ENCODE measurements at places on chromosomes 1 and 21.

GRCh38 chr1:17434016-17434415, 5.5 kb downstream of the RCC2 start:
- no peak for DNase-seq

GRCh38 chr21:31987696-31988095, 114.9 kb downstream of the HUNK start:
- DNase-seq: no peak

DNA sequence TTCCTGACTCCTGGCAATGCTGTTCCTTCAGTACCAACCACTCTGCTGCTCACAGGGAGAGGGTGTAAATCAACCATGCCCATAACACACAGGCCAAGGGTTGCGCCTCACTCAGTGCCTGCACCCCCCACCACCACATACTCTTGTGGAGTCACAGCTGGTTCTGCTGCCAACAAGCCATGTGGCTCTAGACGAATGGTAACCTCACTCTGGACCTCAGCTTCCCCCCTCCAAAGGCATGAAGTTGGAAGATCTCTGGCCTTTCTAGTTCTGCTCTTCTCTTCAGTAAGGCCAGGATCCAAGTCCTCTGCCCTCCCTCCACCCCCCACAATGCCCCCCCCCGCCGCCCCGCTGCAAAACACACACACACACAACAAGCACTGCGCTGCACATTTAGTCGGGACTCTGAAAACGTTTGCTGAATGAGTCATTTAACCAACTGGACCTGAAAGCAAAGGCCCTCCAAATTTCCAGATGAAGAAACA, 1.7 kb upstream of the GLIS1 start:
- no peak for DNase-seq

- peak; percentile 65 for DNase-seq
Measured at GRCh38 chr1:50704126-50704525, 255.9 kb downstream of the FAF1 start.

DNA sequence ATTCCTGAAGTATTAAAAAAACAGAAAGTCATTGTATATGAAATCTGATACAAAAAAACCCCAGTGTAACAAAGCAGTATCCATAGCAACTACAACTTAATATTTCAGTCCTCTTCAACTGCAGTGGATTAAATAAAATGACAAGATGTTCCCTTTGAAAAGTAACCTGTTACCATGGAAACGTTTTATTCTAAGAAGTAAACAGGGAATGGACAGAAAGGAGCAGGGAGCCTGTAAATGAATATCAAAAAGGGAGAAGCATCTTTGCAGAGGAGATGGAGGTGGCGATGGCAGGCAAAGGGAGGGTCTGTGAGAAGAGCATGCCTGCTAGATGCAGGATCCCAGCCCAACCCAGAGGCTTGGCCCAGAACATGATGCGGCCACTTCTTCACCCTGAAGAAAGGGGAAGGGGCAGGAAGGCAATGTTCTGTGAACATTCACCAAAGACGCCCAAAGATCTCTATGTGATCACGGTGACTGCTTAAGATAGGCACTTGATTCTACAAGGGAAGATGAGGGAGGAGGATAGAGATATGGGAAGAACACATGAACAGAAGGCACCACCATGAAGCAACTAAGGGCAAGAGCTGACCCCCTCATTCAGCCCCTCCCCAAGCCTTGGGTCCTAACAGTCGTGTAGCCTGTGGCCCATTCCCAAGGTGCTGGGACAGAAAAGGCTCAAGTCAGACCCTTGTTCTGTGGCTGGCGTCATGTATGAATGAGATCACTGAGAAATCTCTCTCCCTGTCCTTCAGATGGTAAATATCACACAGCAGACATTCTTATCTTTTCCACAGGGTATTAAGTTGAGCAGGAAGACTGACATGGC, 200.0 kb downstream of the SLC45A1 start:
- peak; percentile 58 for DNase-seq

- DNase-seq: no peak
Measured at GRCh38 chr1:216923601-216924000, 200.4 kb upstream of the ESRRG start.

DNA sequence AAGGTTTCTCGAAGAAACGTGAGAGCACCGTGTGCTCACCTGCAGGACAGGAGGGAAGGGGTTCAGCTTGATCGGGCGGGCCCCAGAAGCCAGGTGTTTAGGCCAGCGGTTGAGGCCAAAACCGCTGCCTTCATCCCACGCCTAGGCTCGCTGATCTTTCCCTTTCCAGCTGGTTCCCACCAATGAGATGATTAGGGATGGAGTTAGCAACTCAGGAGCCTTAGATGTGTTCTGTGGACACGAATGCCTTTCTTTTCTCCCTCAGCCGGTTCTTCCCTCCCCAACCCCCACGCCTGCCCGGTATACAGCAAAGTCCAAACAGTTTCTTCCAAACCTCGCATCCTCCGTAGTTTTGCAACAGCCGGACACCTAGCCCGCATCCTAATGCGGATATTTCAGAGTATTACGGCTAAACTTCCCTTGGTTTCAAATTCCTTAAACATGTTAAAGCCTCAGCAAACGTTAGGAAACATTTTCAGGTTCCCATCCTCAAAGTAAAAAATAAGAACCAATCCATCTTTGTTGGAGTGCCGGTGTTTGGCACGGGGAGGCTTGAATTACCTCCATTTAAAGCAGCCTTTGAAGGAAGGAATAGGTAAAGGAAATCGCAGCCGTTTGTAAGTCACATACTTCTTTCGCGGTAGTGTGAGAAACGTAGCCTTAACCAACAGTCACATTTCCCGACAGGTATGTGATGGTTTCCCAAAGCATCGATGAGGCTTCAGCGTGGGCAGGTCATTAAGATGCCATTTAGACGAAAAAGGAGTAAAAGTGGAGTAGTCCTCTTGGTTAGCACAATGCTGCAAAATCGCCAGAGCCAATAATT, 1.1 kb downstream of the LRRC8C start:
- peak; percentile 32 for DNase-seq

DNA sequence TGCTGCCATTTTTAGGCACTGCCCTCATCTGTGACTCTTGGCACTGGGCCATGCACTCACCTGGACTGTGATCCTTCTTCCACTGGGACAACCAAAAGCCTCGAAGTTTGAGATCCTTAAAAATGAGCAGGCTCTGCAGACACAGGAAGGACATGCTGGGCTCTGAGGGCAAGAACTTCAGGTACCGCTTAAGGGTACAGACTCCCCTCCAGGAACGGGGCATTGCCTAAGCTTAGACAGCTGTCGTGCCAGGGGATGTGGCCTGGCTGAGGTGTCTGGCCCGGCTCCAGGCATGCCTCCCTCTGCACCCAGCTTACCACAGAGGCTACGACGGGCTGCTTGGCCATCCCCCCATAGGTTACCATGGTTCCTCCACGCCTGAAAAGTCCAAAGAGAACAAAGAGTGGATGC, 14.2 kb upstream of the SRSF4 start:
- no peak for DNase-seq

DNA sequence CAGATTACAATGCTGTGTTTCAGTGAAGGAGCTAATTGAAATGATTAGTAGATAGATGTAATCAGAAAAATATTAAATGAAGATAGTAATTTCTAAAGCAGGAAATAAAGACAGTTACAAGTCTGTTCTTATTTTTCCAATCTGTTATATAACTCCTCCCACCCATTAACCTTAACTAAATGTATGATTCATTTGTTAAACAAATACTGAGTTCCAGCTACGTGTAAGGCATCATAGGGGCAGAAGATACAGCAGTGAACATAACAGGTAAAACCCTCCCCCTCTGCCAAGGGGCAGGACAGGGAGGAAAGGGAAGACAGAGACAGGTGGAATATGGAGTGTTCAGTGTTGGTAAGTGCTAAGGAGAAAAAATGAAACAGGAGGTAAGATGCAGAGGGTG, at the start of gene FAM177B:
FAM177B (plus strand) TSS at position 231 of the 400 bp plus-strand sequence. CDS start 9,344 bp downstream, outside the sequence.
- no peak for DNase-seq

GRCh38 chr1:9196129-9197040, 38.2 kb upstream of the H6PD start:
- DNase-seq: peak; percentile 60

DNA sequence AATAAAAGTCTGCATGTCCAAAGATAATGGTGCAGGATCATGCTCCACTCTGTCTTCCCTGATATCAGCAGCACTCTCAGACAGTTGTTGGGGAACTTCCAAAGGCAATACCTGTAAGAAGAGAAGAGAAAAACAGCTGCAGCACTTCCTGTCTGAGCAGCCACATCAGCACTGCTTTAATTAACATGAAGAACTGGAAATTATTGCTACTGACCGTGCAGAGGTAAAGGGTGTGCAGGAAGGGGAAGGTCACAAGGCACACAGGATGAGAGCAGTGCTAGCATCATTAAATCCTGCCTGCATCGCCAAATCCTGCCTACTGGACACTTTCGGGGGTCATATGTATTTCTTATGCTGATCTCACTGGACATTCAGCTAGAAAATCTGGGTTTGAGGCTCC, 379.0 kb downstream of the LMX1A start:
- no peak for DNase-seq

DNA sequence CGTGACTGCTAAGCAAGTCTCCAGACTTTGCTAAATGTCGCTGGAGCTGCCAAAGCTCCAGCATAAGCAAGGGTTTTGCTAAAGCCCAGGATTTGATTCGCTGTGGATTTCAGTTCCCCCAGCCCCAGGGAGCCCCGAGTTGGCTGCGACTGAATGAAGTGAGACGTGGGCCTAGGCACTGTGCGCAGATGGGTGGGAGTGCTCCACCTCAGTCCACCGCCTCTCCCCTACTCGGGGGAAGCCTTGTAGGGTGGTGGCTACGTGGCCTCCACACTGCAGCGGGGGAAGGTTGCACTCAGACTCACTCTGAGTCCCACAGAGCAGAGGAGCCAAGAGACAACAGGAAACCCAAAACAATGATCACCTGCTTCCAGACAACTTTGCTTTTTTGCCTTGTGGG, 397.8 kb upstream of the VAMP3 start:
- DNase-seq: no peak

GRCh38 chr1:25955553-25955952, 42.3 kb downstream of the PAFAH2 start:
- DNase-seq: no peak

- no peak for DNase-seq
Measured at GRCh38 chr1:1989789-1990188, 13.8 kb downstream of the CFAP74 start.

DNA sequence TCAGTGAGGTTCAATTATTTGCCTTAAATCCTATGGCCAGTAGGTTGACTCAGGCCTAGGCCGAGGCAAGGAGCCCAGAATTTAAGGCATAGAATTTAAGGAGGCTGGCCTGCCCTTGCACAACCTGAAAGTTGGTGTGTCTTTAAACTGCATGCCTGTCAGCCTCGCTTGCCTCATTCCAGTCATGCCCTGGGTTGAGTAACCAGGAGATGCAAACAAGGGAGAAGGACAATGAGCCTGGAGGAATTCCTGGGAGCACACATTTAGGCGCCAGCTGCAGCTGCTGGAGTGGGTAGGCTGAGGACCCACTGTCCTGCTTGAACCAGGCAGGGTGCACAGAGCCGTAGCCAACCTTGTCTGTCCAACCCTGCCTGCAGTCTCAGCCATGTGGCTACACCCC, 11.7 kb downstream of the CD2 start:
- DNase-seq: no peak

GRCh38 chr1:202163281-202164270, 3.2 kb upstream of the PTPN7 start:
- DNase-seq: no peak

DNA sequence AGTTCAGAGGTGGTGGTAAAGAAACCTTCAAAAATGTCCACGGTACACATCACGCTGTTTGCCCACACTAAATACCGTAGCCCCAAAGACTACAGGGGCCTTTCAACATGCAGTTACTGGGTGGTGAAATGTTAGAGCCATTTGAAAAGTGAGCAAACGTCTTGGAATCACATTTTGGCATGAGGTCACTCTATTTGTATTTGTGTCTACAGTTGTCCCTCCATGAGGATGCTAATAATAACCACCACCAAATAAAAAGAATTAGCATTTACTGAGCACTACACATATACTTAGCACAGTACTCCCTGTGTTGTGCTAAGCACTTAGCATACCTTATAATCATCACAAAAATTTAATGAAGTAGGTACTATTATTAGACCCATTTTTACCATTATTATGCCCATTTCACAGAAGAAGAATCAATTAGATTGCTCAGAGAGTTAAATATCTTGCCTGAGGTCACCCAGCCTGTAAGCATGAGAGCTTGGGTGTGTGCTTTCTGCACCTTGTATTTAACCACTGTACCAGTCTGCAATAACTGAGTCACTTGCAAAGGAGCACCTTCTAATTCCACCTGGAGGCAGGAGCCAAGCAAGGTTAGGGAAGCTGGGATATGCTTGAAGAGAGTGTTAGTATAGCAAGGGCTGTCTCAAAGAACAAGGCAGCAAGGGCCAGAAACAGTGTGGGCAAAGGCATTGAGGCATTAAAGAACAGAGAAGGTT, 57.4 kb downstream of the DNTTIP2 start:
- no peak for DNase-seq

GRCh38 chr1:32363713-32364112, 1.4 kb downstream of the TSSK3 start:
- DNase-seq: no peak

DNA sequence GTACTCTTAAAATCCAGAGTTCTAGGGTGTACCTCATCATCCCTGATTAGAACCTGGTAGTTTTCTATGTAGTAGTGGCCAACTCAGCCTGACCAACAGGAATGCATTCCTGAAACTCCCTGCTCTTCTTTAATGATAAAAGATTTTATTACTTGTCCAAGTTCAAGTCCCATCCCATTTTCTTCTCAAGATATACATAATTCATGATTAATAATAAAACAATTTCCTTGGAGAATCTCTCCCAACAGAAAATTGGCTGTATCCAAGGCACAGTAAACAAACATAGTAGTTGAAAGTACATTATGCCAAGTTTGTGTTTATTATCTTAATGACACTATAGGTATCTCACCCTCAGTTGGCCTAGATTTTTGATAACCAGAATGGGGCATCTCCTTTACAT, 714.1 kb upstream of the ADAMTS5 start:
- DNase-seq: no peak

DNA sequence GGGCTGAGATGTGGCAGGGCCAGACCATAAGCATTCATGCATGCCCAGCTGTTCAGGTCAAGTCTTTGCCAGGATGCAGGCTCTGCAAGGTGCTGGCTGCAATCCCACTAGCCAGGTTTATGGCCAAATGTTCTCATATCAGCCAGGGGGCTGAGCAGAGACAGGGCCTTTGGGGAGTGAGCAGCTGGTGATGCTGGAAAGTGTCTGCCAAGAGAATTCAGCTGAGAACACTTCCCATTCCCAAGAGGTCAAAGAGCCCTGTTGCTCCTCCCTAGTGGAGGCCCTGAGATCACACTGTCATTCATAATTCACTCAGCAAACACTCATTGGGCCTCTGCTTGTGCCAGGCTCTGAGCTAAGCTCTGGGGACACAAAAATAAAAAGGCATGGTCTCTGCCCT, 150.3 kb downstream of the DMRTA2 start:
- no peak for DNase-seq

GRCh38 chr1:182093781-182094180, 32.3 kb upstream of the ZNF648 start:
- DNase-seq: no peak

GRCh38 chr1:87141556-87141955, 187.1 kb upstream of the LMO4 start:
- no peak for DNase-seq

DNA sequence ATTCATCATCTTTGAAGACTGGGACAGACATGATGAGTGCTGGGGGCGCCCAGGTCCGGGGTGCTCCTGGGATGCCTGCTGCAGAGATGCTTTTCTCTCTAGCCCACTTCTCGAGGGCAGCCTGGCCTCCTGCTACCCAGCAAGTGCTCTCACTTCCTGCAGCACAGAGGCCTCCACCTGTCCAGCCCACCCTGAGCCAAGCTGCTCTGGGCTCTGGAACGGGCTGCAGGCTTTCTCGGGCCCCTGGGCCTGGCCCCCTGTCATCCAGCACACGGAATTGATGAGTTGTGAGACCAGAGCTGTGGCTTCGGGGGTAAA, 469.5 kb upstream of the VAMP3 start:
- no peak for DNase-seq

GRCh38 chr1:228337031-228337564, 69.5 kb downstream of the TRIM11 start:
- DNase-seq: no peak
